Colonic mucosa (tissue), 4 donors: ENCODE measurements at places on chromosomes 1 and 21. TPM values are rescaled to one million over a fixed set of nuclear protein-coding genes. Genes with fewer than 3 reads are reported as not detected.

- DNase-seq = no peak
Observed at GRCh38 chr1:70387507-70387906, 23.6 kb upstream of the CTH start.

Gene TRAF3IP3
- total RNA-seq = 2.0 TPM

DNA sequence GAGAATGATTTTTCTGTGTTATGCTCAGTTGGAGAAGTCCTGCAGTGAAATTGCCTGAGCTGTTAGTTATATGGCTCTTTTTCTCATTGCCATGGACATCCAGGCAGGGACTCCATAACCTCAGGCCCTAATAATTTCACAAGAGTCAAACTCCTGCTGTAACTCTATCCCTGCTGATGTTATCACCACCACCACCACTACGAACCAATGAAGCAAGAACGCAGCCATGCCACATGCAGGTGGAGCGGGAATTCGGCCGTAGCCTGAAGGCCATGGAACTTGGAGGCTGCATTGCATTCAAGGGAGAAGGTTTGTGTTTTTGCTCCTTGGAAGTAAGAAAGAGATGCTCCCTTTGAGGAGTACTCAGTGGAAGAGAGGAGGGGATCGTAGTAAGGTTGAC, 16.8 kb upstream of the DLGAP3 start:
- DNase-seq = no peak

Gene CHI3L1
- 1.3 TPM for total RNA-seq

GRCh38 chr21:33761441-33762036, 119.2 kb downstream of the ITSN1 start:
- no peak for DNase-seq

GRCh38 chr1:202162418-202163280, 2.2 kb upstream of the PTPN7 start:
- no peak for DNase-seq

GRCh38 chr1:231274119-231274825, 33.3 kb downstream of the GNPAT start:
- DNase-seq = no peak

- DNase-seq = no peak
Observed at GRCh38 chr21:35954066-35954465, 106.3 kb downstream of the SETD4 start.

Gene LEMD1
- 0.77 TPM for total RNA-seq

DNA sequence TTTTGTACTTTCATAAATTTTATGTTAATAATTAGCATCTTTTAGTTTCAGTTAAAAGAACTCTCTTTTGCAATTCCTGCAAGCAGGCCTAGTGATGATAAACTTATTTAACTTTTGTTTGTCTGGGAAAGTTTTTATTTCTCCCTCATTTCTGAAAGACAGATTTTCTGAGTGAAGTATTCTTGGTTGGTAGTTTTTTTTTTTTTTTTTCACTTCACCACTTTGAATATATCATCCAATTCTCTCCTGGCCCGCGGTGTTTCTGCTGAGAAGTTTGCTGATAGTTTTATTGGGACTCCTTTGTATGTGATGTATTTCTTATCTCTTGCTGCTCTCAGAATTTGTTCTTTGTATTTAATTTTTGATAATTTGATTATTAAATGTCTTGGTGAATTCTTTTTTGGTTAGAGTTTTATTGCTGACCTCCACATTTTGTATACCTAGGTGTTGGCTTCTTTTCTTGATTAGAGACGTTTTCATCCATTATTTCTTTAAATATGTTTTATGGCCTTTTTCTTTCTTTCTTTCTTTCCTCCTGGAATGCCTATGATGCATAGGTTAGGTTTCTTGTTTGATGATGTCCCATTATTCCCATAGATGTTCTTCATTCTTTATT, 45.9 kb downstream of the BRINP2 start:
- DNase-seq = no peak

Gene KCNJ10
- total RNA-seq = 0.29 TPM

- DNase-seq = no peak
Observed at GRCh38 chr1:78894811-78895210, 111.7 kb downstream of the ADGRL4 start.

- DNase-seq = no peak
Observed at GRCh38 chr1:218828125-218828650, 345.5 kb upstream of the LYPLAL1 start.
